ENCODE measurements at places on chromosomes 1 and 21. TPM values are rescaled to one million over a fixed set of nuclear protein-coding genes. Genes with fewer than 3 reads are reported as not detected.
A peak's percentile ranks its signal among the peaks of the same experiment; 100 is the strongest.

GRCh38 chr1:175602026-175602585 lies 141.3 kb downstream of the TNR start:
- no peak for DNase-seq

GRCh38 chr1:109185357-109185756 lies 28.4 kb upstream of the SARS1 start:
- DNase-seq, result peak; percentile 87

- DNase-seq, result no peak
Measured at GRCh38 chr1:222168621-222169020, 379.3 kb downstream of the HHIPL2 start.

DNA sequence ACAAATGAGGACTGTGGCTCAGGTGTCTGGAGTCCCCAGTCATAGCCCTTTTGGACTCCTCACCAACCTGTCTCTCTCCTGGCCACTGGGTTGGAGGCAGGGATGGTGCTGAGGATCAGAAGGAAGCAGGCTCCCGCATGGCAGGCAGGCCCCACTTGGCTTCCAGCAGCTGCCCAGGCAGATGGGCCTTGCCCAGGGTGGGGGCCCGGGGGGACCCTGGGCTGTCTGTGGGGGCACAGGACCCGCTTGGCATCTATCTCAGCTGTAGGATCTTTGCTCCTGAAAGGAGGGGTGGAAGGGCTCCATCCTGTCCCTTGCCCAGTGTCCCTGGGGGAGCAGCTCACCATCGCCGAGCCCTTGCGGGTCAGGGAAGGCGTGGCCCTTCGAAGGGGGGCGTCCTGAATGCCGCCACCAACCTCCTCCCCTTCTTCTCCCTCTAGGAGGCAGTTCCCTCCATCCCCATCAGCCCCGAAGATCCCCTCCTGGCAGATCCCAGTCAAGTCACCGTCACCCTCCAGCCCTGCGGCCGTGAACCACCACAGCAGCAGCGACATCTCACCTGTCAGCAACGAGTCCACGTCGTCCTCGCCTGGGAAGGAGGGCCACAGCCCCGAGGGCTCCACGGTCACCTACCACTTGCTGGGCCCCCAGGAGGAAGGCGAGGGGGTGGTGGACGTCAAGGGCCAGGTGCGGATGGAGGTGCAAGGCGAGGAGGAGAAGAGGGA lies 154.5 kb downstream of the PEX14 start:
- DNase-seq, result peak; percentile 58

DNA sequence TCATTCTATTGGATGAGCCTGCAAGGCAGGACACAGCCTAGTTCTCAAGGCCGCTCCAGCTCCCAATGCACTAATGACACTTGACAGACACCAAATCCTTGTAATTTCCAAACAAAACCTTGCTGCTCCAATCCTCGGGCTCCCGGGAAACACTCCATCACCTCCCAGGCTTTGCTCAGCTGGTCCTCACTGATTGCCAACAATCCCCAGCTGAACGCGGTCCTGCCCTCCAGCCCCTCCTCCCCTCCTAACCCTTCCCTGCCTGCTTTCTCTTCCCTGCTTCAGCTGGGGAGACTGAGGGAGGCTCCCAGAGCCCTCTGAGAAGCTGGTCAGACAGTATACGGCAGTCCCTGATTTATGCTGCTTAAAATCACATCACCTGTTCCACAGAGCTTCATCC lies 114.4 kb upstream of the TNR start:
- DNase-seq, result no peak

DNA sequence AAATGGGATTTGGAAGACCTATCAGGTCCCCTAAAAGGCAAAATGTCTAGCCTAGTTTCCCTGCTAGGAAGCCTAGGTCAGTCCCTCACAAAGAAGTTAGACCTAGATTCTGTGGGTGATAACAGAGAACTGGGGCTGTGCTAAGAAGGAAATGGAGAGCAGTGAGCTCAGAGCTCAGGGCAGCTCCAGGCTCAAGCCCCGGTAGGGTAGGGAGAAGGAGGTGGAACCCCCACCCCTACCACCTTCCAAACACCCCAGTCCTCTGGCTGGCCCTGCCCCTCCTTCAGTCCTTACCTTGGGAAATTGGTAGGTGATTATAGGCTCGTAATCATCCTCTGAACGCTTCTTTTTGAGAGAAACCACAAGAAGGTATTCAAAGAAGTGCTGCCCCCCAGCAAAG lies 1.1 kb downstream of the DENND2D start:
- DNase-seq, result no peak

DNA sequence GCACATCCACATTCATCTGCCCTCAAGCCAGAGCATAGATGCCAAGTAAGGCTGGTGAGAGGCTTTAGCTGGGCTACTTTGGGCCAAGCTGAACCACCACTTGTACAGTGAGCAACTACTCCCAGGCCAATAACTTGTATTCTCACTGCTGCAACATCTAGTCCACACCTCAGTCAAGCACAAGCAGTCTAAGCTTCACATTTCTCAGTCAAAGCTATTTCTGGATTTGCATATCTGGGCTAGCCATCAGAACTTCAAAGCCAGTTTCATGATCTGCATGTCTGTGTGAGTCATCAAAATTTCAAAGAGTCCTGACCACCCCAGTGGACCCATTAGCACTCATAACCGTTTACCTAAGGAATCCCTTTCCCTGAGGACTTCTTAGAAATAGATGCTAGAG lies 77.7 kb upstream of the DIRAS3 start:
- no peak for DNase-seq

DNA sequence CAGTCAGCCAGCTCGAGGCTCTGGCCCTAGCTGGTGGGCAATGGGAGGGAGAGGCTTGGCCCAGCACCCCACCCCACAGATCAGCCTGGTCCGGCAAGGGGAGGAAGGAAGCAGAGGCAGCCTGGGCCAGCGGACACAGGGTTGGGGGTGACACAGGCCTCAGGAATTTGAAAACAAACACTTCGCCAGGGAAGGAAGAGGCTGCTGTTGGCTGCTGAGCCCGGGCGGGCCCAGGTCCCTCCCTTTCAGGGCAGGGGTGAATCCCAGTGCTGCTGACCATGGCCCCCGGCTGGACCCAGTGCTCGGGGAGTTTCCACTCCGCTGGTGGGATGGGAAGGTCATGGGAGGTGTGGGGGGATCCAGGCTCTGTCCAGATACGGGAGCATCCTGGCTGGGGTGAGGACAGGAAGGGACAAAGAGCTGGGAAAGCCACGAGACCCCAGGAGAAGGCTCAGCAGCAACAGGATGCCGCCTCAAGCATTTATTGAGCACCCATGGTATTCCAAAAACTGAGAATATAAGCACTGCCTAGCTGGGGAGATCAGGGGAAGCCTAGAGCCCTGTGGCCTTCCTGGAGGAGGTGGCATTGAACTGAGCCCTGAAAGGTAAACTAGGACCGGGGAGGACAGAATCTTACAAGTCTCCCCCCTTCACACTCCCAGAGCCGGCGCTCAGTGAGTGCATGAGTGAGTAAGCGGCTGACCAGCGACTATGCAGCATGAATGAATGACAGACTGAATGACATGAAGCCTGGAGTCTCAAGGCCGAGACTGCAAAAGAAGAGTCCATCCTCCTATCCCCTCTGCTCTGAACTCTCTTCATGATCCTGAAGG lies 26.2 kb upstream of the EPHA2 start:
- DNase-seq, result peak; percentile 90

GRCh38 chr1:51296383-51297357 lies 33.7 kb downstream of the TTC39A start:
- DNase-seq, result peak; percentile 91

- no peak for DNase-seq
Measured at GRCh38 chr1:223703668-223704013, 8.7 kb upstream of the CAPN2 start.

DNA sequence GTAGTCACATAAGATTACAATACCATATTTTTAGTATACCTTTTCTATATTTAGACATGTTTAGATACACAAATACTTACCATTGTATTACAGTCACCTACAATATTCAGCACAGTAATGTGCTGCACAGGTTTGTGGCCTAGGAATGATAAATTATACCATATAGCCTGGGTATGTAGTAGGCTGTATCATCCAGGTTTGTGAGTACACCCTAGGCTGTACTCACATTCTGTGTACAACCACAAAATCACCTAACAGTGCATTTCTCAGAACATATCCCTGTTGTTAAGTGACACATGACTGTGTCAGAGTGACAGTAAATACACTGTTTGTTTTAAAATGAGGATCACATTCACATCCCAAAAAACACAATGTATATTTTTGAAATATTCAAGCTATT lies 11.2 kb downstream of the KRTAP21-3 start:
- DNase-seq, result no peak

DNA sequence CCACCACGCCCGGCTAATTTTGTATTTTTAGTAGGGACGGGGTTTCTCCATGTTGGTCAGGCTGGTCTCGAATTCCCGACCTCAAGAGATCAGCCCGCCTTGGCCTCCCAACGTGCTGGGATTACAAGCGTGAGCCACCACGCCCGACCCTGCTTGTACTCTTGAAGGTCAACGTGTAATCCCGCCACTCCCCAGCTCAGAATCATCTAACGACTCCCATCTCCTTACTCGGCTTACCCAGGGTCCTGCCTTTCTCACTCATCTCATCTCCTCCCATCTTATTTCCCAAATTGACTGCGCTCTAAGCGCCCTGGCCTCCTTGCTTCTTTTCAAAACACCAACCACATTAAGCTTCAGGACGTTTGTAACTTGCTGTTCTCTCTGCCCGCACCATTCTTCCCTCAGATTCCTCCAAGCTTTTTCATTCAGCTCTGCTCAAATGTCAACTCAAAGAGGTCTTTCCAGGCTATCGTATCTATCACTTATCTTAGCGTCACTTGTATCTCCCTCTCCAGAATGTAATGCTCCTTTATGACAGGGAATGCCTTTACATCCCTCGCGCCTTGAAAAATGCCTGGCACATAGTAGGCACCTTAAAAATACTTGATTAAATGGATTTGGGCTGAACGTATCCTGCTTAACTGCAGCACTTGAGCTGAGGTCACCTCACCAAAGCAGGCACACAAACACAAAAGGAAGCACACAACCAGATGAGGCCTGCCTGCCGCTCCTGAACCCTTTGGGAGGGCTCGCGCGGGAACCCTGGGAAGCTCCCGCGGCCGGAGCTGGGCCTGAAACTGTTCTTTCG lies 1.4 kb upstream of the USP1 start:
- DNase-seq, result no peak

DNA sequence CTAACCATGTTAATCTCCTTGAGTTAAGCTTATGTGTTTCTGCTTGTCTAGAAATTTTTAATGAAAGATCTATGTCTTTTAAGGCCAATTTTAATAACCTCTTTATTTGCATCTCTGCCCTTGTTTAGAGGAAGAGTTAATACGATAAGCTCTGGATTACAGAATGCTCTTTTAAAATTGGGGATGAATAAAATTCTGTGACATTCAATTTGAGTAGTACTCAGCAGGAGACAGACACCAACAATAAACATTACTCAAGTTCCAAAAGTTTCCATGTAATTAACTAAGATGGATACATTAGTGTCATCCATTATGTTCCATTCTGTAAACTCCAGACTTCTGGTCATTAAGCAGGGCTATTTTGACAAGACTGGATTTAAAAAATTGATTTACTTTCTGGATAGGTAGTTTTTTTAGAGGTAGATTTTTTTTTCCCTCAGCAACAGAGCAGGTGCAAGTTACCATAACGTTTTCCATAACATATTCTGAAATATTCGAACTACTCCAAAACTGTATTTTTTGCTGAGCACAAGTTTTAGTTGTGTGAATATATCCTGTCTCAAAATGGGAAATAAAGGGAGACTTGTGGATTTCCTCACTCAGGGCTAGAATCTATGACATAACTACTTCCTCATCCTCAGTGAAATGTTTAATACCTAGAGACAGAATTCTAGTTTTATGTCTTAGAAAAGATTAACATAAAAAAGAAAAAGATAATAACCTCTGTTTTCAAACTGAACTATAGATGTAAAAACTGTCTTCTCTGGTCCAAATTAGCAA lies 221.7 kb downstream of the NEGR1 start:
- no peak for DNase-seq

GRCh38 chr21:16770266-16770665 lies 742.6 kb upstream of the CXADR start:
- DNase-seq, result no peak

- DNase-seq, result no peak
Measured at GRCh38 chr1:194809215-194809614, 1622.8 kb upstream of the B3GALT2 start.

DNA sequence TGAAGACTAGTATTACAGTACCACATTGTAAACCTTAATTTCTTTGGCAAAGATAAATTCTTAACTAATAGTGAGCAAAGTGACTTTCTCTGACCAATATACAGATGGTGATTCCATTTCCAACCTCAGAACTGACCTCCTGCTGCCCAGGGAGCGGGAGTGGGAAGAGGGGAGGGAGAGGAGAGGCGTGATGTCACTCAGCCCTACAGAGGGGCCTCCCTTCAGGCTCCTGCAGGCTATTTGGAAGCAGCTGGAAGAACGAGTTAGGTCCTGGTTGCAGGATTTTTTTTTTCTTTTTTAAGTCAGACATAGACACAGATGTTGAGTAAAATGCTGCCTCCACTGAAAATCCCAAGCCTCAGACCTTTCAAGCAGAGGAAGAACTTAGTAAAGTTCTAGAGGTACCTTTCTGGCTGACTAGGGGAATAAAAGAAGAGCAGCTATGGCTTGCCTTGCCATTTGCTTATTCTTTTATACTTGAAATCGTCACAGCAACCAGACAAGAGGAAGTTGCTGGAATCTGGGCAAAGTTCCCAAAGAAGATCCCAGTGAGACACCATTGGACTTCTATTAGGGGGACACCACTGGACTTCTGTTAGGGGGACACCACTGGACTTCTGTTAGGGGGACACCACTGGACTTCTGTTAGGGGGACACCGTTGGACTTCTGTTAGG lies 54.5 kb downstream of the EXO1 start:
- DNase-seq, result no peak

DNA sequence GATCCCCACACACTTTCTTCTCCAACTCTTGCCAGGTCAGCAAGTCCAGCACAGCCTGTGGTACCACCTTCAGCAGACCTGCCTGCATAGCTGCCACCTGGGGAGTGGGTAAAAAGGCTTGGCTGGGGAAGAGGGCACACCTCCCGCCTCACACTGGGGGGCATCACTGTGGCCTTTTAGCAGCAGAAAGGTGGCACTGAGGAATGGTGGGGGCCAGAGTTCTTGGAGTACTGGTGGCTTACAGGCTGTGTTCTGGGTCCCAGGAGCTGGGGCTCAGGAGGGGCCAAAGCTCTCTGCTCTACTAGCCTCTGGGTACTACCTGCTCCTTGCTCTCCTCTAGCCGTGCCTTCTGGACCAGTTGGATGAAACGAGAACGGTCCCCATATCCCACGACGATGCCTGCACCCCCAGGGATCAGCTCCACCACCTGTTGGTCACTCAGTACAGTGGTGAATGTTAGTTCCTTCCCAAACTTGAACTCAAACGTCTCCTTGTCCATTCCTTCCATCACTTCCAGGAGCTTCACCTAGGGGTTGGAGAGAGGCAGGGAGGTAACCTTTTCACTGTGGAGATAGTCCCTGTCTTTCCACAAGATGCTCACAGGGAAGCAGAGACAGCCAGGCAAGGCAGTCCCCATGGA lies 6.7 kb downstream of the HECTD3 start:
- DNase-seq, result peak; percentile 36

The CELSR2 gene
- 7.4 TPM for total RNA-seq

The PTPRF gene
- 199 TPM for total RNA-seq

The NCMAP gene
- total RNA-seq, result 10.7 TPM

The ELAVL4 gene
- 0.12 TPM for total RNA-seq

The C1orf146 gene
- total RNA-seq, result not detected

The ZMYM4 gene
- 48.1 TPM for total RNA-seq

The ZSWIM5 gene
- 4.1 TPM for total RNA-seq

The TSPEAR gene
- 0.23 TPM for total RNA-seq

The SLX9 gene
- 22.8 TPM for total RNA-seq

The FABP3 gene
- total RNA-seq, result 63.6 TPM

The PSRC1 gene
- 2.9 TPM for total RNA-seq

The CPLANE2 gene
- total RNA-seq, result 11.7 TPM

Data from upper lobe of right lung (tissue), 1 donor.